ENCODE measurements at places on chromosomes 4 and X.
A peak's percentile ranks its signal among the peaks of the same experiment; 100 is the strongest.

DNA sequence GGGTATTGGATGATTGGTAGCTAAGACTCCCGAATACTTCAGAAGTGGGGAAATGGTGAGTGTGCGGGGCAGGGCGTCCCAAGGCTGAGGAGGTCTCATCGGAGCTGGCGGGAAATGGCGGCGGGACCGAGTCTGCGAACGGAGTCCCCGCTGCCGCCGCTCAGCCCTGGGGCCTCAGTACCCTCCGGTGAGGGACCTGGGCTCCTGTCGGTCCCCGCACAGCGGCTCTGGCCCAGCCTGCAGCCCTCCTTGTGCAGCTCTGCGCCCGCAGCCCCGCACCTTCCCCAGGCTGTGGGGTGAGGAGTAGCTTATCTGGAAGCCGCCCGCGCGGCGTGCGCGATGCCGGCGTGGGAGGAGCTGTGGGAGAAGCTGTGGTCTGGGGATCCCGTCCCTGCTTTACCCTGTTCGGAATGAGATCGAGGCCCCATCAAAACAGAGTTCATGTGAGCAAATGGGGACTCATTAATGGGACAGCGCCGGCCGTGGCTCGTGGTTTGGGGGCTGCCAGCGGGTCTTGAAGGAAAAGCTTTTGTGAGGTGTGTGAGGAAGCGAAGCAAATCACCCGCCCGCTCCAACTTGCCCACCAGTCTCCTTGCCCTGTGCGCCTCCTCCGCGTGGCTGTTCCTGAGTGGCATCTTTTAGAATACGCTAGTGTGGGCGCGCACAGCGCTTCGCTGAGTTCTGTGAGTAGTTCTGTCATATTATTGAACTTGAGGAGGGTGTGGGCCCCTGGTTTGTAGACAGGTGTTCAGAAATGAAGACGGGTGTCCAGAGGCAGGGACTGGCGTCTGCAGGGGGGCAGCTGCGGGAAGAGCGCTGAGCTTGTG lies 531 bp downstream of the ZNF141 start:
- peak; percentile 71 for DNase-seq

DNA sequence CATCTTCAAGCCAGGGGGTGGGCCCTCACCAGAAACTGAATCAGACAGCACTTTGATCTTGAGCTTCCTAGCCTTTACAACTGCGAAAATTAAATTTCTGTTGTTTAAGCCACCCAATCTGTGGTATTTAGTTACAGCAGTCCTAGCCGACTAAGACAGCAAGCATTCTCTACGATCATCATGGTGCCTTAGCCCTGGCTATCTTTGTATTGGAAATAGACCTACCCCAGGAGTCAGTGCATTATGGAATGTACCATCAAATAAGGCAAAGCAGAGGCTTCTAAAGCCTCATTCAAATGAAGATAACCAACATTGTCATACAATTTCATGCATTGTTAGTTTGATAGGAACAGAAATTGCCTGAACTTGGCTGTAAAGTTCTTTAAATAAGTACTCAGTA lies 75.0 kb downstream of the PARM1 start:
- no peak for DNase-seq

DNA sequence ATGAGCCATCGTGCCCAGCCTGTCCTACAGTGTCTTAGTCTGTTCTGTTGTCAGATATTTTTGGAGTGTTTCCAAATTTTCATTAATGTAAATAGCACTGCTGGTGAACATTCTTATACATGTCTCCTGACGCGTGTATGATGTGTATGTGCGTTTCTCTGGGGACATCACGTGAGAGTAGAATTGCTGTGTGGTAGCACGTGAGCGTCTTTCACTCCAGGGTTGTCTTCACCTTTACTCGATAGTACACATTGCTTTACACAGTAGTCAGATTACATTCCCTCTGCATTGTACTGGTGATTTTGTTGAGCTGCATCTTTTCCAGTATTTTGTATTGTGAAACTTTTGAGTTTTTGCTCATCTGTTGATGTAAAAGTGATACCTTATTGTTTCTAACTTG lies 60.0 kb downstream of the ARHGAP10 start:
- DNase-seq, result no peak

DNA sequence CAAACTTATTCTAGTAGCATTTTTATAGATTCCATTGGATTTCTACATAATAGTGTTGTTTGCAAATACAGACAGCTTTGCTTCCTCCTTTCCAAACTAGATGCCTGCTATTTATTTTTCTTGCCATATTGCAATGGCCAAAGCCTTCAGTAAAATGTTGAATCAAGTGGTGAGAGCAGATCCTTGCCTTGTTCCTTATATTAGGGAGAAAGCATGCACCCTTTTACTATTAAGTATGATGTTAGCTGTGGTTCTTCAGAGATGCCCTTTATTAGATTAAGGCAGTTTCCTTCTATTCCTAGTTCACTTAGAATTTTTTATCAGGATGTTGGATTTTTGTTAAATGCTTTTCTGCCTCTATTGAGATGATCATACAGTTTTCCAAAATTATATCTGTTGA lies 233.7 kb downstream of the CBR4 start:
- no peak for DNase-seq

DNA sequence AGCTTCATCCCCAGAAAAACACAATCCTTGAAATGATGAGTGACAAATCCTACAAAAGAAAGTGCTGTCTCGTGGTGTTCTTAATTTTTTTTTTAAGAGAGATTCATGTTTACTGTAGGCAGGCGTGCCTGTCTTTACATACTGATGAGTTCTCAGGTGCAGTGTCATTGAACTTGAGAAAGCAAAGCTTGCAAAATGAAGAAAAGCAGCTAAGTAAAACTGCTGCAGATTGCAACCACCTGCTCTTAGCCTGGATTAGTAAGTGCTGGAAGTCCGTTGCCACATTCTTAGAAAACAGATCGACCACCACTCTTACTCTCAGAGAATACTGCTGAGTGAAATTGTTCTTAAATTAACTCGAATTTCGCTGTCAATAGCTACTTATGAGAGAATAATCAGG lies 854.6 kb downstream of the TRIML1 start:
- no peak for DNase-seq

DNA sequence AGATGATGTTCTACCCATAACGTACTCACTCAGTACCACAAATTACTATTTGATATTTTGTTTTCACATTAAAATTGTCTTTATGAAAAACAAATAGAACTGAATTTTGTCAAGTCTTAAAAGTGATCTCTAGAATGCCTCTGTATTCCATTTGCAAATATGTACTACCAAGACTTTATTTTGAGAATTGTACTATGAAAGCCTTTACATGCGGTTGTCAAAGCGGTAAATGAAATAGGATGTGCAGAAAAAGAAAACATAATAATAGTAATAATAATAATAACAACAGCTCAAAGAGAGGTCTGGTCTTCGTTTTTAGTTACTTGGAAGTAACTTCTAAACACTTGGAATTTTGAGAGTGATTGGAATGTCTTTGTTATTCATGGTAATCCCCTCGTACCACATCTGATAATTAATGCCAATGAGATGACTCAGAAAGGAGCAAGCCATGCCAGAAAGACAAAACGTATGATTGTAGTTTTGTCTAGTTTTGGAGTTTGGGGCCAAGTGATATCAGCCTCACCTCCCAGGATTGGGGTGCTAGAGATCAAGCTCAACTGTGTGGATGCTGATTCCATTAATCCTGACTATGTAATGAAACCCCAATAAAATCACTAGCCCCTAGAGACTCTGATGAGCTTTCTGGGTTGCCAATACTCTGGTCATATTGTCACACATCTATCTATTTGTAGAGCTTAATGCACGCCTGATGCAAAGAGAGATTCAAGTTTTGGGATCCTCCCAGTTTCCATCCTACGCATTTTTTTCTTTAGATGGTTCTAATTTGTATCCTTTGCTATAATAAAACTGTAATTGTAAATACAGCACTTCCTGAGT lies 20.2 kb upstream of the CTSO start:
- no peak for DNase-seq

- DNase-seq, result no peak
Measured at GRCh38 chr4:72468904-72469502, 100.0 kb downstream of the ADAMTS3 start.

DNA sequence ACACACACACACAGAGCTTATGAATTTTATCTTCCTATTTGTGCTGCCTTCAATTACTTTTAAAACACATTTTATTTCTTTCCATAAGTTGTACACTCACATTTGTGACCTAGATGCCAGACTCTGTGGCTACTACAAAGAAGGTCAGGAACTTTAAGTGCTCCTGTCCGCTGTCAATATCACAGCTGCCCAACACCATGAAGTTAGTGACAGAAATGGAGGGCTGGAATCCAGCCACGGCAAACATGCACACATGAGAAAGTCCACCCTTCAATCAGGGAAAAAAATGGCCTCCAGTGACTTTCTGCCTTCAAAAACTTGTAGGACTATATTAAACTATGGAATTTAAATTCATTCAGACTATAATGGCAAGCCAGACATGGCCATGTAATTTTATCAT lies 334.4 kb upstream of the FSTL5 start:
- peak; percentile 3 for DNase-seq

DNA sequence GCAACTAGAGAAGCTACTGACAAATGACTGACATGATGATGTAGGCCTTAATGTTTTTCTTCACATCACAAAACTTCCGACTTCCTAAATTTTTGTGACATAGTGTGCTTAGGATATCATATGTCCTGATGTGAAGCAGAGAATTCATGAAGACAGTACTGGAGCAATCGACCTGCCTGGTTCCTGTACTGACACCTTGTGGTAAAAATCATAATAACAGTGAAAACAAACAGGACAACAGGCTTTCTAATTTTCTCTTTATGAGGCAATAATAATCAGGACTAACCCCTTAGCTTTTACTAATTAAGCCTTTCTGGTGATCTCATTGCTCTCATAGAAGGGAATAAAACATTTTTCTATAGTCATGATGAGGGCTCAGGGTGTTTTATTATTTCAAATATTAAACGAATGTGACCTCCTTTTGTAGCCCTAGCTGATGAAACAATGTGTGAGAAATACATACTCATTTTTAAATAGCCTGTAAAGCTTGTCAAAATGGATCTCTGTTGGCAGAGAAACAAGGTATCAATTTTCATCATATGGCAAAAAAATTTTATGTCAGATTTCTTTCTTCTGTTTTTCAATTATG lies 158.4 kb downstream of the TENT5D start:
- no peak for DNase-seq

- DNase-seq, result no peak
Measured at GRCh38 chrX:37677765-37678164, 7.8 kb upstream of the XK start.

DNA sequence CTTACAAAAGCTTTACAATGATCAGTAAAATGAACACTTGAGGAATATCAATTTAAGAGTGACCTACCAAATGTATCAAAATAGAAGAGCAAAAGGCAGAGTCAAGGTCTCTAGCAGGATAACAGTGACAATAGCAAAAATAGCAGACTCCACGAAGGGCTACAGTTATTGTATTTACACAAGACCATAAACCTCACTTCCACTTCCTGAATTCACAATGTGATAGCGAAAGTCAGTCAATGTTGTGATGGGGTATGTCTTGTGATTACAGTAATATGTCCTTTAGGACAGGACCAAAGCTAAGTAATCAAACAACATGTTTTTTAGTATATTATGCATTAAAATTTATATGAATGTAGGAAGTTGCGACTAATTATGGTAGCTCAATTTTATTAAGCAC lies 139.6 kb downstream of the IQCM start:
- DNase-seq, result no peak

GRCh38 chr4:13511101-13511500 lies 27.0 kb upstream of the RAB28 start:
- DNase-seq, result no peak

DNA sequence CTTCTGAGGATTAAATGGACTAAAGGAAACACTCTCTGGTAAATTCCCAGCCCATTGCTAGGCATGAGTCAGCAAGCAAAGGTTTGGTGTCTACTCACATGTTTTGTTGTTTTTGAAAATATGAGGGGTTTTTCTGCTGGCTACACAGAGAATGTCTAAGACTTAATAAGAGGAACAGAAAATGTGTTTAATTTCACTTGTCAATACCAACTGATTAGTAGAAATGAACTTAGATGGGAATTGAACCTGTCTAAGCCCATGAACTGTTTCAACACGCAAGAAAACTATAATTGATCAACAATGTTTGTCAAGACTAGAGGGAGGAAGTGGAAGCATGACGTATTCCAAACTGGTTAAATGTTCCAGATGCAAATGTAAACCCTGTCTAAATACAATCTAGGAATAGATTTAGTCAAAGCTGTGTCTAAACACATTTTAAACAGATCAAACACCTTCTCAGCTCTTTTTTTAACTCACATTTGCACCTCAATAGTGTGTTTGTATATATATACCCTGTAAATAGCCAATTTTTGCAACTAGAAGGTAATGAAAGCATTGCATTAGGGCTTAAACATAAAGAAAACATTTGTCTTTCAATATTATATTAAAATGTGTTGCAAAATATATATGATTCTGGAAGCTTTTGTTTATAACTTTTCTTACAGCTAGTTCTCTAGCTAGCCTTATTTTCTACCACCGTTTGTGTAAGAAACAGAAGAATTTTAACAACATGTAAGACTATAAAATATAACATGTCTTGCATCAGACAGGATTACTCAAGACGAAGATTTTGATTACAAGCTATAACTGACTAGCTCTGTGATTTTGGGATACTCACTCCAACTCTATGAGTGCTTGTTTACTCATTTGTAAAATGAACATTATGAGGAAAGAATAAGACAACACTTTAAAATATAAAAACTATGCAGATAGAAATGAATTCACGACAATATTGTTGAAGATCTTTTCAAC lies 607.8 kb downstream of the FSTL5 start:
- DNase-seq, result no peak

DNA sequence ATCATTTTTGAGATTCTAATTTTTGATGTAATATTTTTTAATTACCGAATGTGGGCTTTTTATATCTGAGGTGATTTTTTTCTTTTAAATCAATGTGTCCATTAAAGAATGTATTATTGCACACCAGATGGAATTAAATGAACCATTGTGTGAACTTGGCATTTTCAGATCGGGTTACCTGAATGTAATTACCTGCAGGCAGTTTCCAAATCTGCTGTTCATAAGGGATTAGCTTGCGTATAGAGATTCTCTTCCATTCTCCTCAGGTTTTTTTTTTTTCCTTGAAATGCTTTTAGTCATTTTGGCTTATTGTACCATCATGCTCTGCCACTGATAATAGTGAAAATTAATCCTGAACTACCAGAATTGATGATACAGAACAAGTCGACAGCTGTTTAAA lies 511.5 kb upstream of the ATOH1 start:
- no peak for DNase-seq

- DNase-seq, result no peak
Measured at GRCh38 chr4:185405296-185405999, 8.8 kb downstream of the ANKRD37 start.

GRCh38 chr4:133464311-133464710 lies 315.2 kb downstream of the PCDH10 start:
- no peak for DNase-seq

- DNase-seq, result no peak
Measured at GRCh38 chr4:2871466-2871865, 27.8 kb downstream of the ADD1 start.

DNA sequence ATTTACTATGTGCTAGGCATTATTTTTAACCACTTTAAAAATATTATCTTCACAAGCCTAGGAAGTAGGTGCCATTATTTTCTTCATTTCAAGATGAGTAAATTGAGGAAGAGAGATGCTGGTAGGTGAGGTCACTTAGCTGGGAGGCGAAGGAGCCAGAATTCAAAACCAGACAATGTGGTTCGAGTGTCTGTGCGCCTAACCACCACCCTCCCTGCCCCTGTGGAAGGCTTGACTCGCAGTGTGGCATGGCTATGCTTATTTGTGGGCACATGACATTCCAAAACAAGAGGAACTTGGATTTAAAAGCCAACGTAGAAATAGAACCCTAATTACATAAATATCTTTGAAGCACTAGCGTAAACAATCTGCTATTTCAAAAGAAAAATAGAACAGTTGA lies 226.6 kb upstream of the PITX2 start:
- DNase-seq, result no peak

GRCh38 chr4:42078184-42078801 lies 74.2 kb downstream of the BEND4 start:
- DNase-seq, result no peak

Measured in kidney (tissue), 22 donors.